Glomerular endothelial cell (primary cell): ENCODE measurements at places on chromosomes 2 and 18.
A peak's percentile ranks its signal among the peaks of the same experiment; 100 is the strongest.

DNA sequence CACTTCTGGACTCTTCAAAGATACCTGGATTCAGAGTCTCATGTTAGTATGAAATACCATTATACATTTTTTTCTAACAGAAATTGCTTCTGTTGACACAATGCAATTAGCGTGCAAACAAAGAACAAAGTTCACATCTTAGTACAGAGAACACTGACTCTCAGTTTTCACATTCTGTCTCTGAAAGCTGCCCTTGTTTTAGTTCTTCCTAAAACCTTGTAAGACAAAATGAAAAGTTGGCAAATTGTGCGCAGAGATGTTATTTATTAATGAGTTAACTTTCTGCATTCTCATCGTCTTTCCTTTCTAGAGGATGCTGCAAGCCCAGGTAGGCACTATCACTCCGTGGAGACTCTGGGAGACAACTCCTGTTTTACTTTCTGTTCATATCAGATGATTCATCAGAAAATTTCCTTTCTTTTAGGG is 377.3 kb upstream of the POU3F3 start:
- no peak for DNase-seq

DNA sequence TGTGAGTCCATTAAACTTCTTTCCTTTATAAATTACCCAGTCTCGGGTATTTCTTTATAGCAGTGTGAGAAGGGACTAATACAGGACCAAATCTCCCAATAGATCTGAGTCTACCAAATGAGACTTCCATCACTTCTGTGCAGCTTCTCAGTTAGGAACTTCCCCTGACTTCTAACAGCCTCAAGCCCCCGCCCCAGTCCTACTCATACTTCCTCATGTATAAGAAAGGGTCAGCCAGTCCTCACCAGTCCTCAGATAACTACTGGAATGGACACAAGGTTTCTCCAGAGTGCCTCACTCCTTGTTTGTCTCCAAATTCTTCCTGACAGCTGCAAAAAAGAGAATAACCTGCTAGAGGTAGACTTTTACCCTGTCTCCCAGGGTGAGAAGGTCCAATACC is 19.5 kb downstream of the TTC32 start:
- DNase-seq = no peak

- no peak for DNase-seq
Measured at GRCh38 chr18:61047794-61048193, 285.4 kb upstream of the CDH20 start.

- no peak for DNase-seq
Measured at GRCh38 chr2:231726276-231726675, 18.0 kb downstream of the PTMA start.

DNA sequence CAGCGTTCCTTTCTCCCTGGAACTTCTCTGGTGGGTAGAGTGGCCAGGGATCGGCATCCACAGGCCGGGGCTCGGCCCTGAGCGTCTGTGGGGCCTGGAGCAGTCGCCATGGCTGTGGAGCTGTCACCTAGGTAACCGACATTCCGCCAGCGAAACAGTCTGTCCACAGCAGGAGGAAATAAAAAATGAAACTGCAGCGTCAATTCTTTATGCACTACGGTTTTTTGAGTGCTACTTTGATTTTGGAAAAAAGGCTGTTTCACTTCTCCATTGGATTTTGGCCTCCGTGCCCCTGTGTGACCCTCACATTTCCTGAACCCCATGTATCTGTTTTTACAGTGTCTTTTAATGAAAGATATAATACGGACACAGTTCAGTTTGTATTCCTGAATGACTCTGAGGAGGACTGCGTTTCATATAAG is 163.4 kb downstream of the LDLRAD4 start:
- peak; percentile 39 for DNase-seq

- DNase-seq = peak; percentile 41
Measured at GRCh38 chr2:202178346-202178958, 59.9 kb downstream of the SUMO1 start.

GRCh38 chr2:233409286-233409991 is 55.1 kb downstream of the DGKD start:
- no peak for DNase-seq

- no peak for DNase-seq
Measured at GRCh38 chr2:117702098-117702497, 112.4 kb upstream of the DDX18 start.

DNA sequence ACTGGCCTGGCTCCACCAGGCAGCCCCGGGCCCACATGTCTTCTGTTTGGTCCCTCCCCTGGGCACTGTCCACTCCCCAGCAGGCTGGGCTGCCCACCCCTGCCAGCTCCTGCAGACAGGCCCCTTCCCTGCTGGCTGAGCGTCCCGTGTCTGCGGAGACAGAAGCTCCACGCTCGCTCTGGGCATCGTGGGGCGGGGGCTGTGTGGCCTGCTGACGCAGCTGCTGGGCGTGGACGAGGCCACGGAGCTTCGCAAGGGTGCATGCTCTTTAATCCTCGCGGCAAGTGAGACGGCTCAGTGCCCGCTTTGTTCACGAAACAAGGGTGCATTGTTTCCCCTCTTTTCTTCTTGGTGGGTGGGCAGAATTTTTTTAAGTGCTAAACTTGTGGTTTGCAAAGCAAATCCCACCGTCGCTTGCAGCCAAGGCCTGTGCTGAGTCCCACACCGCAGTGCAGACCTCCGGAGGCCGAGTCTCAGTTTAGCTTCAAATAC is 132.8 kb upstream of the CTDP1 start:
- no peak for DNase-seq

DNA sequence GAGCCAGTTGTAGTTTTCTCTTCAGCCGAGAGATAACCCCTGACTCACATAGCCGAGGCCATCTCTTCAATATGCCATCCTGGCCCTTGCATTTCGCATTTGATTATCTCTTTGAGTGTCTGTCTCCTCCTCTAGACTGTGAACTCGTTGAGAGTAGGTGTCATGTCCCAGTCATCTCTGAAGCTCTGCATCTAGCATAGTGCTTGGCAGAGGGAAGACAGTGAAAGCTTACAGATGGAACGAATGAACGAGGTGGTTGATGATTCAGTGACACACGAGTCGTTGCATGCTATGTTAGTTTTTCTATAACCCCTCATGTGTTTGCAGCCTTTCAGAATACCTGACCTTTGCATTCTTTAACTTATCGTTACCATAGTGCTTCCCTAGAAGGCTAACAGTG is 59.9 kb upstream of the CYRIA start:
- no peak for DNase-seq

- DNase-seq = no peak
Measured at GRCh38 chr2:132937629-132938028, 267.6 kb upstream of the LYPD1 start.

DNA sequence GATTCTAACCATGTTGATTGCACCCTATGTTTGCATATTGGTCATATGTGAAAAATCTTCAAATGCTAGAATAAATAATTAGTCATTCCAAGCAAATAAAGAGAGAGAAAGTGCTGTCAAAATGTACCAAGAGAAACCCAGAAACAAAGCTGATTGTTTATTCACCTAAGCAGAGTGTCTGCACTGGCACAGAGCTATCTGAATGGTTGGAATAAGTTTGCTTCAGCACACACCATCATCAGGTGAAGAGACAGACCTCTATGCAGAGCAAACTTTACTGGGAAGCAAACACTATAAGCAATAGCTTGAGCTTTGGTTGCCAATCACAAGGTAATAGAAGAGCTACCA is 25.4 kb downstream of the DSG4 start:
- DNase-seq = no peak

GRCh38 chr18:77124452-77124922 is 8.1 kb downstream of the MBP start:
- DNase-seq = no peak

DNA sequence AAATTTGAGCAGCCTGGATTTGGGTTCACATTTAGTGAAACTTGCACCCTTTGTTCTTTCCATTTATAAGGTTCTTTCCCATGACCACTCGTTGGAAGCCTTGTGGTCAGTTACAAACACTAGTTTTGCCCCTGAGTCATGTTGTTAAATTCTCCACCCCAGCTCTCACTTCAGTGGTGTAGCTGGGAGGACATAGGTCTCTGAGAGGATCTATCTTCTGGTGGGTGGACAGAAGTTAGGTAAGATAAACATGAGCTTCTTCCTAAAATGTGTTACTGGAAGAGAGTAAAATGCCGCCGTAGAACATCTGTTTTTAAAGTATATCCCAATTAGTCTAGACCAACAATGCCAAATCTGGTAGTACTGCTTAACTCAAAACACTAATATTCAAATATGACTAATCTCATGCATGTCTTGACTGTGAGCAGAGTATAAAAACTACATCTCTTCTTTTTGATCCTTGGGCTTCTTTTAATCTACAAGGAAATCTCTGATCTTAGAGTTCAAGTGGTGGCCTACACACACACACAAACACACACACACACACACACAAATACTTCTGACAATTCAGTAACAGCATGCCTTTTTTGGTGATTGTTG is 162.6 kb upstream of the FN1 start:
- DNase-seq = no peak

- DNase-seq = no peak
Measured at GRCh38 chr2:102782187-102782586, 20.4 kb downstream of the TMEM182 start.

- DNase-seq = no peak
Measured at GRCh38 chr18:7885865-7886264, 318.7 kb downstream of the PTPRM start.

DNA sequence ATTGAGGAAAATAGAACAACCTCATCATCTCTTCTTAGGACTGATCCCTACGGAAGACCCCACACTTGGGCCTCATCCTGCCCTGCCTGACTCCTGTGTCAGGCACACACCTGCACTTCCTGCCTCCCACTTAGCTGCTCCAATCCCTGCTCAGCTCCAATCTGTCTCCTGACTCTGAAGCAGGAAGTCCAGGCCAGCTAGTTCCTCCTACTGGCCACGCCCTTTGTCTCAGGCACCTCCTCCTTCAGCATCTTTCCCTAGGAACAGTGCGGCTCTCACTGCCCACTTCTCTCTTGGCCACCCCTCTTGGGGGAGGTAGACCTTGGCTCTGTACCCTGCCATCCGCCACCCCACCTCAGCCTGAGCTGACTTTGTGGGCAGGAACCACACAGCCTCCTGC is 135.8 kb downstream of the CELF4 start:
- no peak for DNase-seq

GRCh38 chr2:109694190-109694589 is 80.0 kb downstream of the SOWAHC start:
- DNase-seq = no peak

GRCh38 chr18:62288665-62289008 is 36.5 kb upstream of the TNFRSF11A start:
- DNase-seq = no peak

GRCh38 chr18:32888306-32888705 is 115.5 kb upstream of the KLHL14 start:
- no peak for DNase-seq

DNA sequence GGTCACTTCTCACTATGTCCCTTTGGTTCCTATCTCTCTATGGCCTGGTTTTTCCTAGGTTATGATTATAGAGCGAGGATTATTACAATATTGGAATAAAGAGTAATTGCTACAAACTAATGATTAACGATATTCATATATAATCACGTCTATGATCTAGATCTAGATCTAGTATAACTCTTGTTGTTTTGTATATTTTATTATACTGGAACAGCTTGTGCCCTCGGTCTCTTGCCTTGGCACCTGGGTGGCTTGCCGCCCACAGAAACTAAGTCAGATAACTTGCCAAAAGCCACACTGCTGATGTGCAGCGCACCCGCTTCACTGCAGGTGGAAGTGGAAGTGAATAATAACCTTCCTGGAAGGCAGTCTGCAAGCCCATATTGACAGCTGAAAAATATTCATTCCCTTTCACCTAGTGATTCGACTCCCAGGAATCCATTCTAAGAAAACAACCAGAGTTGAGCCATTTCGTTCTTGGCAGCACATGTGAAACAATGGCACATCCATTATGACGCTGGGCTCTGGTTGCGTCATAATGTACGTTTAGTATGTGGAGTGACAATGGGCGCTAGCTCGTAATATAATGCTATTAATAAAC is 725 bp upstream of the ANKRD53 start:
- no peak for DNase-seq

GRCh38 chr18:22471546-22472131 is 53.9 kb upstream of the CTAGE1 start:
- DNase-seq = no peak

DNA sequence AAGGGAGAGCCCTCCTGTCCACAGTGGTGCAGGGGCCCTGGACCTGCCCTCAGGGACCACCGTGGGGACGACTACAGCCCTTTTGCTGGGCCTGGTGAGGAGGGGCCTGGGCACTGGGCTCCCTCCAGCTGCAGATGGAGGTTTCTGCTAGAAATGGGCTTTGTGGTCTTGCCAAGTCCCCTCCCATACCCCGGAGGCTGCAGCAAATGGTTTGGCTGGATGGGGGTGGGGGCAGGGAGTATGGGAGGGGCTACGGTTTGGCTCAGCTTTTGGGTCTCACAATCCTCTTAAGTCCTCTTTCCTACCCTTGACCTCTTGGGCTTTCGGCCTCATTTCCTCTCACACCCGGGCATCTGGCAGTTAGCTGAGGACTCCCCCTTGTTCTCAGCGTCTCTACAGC is 21.7 kb downstream of the TET3 start:
- no peak for DNase-seq

GRCh38 chr2:62597323-62597722 is 91.3 kb upstream of the TMEM17 start:
- no peak for DNase-seq

DNA sequence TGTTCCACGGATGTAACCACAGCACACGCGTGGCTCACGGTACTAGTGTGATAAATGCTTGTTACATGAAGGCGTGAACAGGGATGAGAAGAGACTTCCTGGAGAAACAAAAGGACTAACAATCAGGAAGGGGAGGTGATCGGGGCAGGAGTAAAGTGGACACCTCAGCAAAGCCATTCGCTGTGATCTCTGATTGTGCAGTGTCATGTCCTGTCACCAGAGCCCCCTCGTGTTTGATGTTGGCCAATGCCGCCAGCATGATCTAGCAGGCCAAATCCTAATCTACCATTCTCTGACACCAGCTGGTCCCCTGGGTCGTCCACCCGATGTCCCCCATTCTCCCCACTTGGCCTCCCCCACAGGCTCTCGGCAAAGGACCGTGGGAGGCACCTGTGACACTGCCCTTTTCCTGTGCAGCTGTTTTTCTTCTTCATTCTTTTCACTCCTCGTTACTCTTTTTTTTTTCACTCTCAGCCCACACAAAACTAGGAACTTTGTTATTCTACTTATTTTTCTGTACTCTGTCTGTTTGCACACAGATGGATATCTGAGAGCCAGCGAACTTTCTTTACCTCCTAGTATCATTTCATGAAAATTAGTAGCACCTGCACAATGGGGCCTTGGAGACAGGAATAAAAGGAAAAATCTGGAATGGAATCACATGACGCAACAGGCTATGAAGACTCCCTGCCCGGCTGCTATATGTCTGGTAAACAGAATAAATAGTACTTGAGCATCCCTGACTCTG is 146.8 kb downstream of the TGIF1 start:
- no peak for DNase-seq

- no peak for DNase-seq
Measured at GRCh38 chr2:69660637-69661036, 17.1 kb upstream of the AAK1 start.
